ENCODE measurements at places on chromosomes 12 and 14.

- DNase-seq: no peak
Observed at GRCh38 chr14:75605916-75606315, 27.5 kb downstream of the FLVCR2 start.

DNA sequence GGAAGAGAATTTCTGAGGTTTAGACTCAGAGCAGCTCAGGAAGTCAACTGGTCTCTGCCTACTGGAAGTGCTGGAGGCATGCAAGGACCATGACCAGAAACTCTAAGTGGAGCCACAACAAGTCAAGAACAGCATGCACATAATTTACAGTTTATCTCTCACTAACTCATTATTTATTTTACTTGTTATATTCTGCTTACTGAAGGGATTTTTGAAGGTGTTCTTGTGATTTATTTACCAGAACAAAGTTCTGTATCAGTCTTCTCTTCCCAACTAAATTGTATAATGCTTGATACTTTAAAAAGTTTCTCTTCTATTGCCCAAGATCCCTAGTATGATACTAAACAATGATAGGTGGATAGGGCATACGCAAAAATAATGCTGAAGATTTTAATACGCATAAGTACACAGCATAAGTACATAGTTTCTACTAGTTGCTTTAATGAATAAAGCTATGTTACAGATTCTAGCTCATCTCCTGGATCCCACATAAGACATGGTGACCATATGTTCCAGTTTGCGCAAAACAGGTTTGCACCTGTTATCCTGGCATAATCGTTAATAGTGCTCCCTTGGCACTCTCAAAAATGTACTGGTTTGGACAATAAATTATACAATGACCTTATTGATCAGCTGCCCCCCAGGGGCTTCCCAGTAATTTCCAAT, 11.6 kb upstream of the SPTB start:
- no peak for DNase-seq

GRCh38 chr12:52356031-52356761, 11.1 kb downstream of the KRT85 start:
- no peak for DNase-seq

GRCh38 chr12:54956322-54956721, 28.2 kb downstream of the TESPA1 start:
- DNase-seq: no peak

DNA sequence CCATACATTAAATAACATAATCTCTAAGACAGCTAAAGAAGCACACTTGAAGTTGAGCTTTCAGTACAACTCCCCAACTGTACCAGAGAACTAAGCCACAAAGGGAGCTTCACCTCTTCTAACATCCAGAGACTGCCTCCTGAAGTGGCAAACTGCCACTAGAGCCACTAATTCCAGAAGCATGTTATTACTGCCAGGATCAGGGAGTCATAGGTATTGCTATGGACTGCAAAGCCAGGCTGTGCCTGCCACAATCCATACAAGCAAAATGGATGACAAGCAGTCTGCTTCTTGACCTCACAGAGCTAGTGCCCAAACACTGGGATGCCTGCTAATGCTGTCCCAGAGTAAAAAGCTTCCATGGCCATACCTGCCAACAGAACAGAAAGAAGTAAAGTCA, 160.1 kb downstream of the STXBP6 start:
- DNase-seq: no peak

- no peak for DNase-seq
Observed at GRCh38 chr14:98822917-98823316, 449.1 kb downstream of the BCL11B start.

- DNase-seq: no peak
Observed at GRCh38 chr12:53179687-53180219, 769 bp upstream of the ZNF740 start.
